KBM-7 (cell line): ENCODE measurements at places on chromosomes 7 and 10.
A peak's percentile ranks its signal among the peaks of the same experiment; 100 is the strongest.

DNA sequence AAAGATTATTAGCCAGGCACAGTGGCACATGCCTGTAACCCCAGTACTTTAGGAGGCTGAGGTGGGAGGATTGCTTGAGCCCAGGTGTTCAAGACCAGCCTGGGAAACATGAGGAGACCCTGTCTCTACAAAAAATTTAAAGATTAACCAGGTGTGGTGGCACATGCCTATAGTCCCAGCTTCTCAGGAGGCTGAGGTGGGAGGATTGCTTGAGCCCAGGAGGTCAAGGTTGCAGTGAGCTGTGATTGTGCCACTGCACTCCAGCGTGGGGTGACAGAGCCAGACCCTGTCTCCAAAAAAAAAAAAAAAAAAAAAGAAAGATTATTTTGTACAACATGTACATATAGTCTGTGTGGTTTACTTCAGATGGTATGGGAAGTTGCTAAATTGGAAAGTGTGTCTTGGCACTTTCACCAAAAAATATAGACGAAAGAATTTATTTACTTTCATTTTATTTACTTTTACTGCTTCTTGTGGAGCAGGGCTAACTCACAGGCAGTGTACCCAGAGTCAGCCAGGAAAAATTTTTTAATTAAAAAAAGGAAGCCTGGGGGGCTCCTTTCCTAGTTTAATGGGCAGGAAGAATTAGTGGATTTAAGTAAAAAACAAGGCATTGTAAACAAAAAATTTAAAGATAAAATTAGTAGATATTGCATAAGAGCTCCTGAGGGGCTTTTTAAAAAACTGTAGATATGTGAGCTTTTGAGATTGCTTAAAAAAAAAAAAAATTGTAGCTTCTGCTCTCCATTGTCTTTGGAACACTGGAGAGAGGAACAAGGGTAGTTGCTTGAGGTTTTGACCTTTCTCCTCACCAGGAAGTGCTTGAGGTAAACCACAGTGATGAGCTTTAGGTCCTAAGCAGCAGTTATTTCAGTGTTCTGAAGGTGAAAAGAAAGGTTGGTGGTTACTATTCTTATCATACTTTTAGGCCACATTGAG lies 44.6 kb upstream of the VDAC2 start:
- DNase-seq: peak; percentile 76

DNA sequence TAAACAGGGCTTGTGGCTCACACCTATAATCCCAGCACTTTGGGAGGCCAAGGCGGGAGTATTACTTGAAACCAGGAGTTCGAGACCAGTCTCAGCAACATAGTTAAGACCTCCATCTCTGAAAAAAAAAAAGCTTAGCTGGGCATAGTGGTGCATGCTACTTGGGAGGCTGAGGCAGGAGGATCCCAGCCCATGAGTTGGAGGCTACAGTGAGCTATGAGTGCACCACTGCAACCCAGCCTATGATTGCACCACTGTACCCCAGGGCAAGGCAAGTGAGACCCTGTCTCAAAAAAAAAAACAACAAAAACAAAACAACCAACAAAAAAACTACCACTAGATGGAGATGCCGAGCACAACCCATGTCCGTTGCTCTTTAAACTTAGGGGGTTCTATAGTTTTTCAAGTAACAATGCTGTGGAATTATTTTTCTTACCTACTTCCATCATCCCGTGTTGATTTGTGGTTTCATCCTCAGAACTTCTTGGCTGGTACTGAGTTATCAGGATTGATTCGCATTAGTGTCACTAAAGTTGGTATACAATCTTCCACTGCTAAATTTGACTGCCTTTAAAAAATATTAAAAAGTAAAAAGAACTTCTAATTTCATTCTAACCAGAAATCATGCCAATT lies 12.2 kb upstream of the REPIN1 start:
- DNase-seq: peak; percentile 68

GRCh38 chr10:110434489-110435096 lies 63.1 kb upstream of the DUSP5 start:
- DNase-seq: no peak

GRCh38 chr7:87213811-87214210 lies 5.7 kb downstream of the TMEM243 start:
- no peak for DNase-seq

- DNase-seq: no peak
Measured at GRCh38 chr7:47875998-47876744, 72.1 kb downstream of the PKD1L1 start.

DNA sequence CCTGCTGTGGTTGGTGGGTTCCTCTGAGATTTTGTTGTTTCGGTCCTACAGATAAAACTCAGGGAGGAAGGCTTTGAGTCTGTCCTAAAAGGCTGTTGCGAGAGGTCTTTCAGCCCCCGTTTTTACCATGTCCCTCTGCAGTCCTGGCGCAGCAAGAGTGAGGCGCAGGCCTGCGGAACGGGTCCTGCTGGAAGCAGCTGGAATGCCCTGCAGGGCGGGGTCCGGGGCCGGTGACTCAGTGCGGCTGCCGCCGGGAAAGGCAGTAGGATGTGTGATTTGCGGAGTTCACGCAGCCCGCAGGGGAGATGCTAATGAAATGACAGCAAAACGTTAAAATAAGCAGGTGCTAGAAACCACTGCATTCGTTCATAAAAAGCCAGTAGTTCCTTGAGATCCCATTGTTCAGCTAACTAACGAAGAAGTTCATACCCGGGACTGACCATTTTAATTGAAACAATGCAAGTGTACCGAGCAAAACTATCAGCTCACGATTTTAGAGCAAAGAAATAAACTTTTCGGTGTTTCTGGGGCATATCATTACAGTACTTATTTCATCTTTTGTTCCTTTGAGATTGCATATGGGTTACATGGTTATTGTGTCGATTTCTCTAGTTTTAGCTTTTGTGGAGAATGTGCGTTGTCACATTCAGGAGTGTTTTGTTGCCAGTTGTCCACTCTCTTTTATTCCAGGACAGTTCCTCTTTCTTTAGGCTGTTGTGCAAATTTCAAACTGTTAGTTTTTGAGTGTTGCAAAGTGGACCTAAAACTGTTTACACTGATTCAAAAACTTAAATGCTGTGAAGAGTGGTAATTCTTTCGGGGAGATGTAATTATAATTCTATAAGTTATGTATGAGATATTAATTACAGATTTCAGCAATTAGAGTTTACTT lies 783 bp downstream of the ANLN start:
- peak; percentile 76 for DNase-seq

- no peak for DNase-seq
Measured at GRCh38 chr7:67423065-67423464, 426.4 kb downstream of the TYW1 start.

DNA sequence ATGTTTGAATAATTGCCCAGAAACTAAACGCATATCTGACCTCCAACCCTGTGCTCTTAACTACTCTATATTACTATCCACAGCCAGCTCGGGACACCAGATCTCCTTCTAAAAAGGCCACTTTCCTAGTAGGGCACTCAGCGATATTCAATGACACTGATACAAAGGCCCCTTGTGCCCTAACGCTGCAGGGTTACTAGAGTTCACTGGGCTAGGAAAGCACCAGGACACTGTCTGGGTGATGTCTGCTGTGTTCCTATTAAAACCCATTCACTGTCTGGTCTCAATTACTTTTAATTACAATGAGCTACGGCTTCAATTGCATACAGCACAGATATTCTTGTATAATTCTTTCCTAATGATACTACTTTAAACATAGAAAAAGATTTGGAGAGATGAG lies 91.7 kb downstream of the SORCS1 start:
- no peak for DNase-seq

- DNase-seq: no peak
Measured at GRCh38 chr7:21923658-21924057, 22.0 kb downstream of the CDCA7L start.

DNA sequence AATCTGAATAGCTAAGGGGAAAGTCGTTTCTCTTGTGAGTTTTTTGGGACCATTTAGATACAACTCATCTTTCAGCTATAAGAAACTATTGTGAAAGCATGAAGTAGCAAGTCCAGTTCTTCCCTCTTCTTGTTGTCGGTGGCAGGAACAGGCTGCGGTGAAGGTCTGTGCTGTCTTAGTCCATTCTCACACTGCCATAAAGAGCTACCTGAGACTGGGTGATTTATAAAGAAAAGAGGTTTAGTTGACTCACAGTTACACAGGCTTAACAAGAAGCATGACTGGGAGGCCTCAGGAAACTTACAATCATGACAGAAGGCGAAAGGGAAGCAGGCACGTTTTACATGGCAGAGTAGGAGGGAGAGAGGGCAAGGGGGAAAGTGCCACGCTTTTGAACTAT lies 261.8 kb downstream of the GATA3 start:
- DNase-seq: no peak

DNA sequence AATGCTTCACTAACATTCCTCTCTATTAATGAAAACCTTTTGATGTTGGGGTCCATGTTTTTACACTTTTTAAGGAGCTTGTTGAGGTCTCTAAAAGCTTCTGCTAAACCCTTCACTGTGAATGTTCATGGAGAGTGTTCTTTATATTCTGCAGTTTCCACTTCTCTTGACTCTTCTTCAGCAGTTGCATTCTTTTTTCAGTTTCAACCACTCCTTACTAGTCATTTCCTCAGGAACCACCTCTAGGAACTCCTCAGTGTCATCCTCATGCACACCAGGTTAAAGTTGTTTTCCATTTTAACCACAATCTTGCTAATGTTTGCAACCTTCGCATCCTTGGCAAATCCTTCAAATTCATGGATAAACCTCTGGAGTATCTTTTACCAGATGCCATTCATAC lies 821.6 kb downstream of the ANKRD7 start:
- no peak for DNase-seq

- no peak for DNase-seq
Measured at GRCh38 chr7:87310790-87311419, 34.6 kb upstream of the CROT start.

- no peak for DNase-seq
Measured at GRCh38 chr7:35465791-35466336, 212.0 kb upstream of the TBX20 start.

- DNase-seq: no peak
Measured at GRCh38 chr10:63478564-63478963, 12.8 kb upstream of the JMJD1C start.

GRCh38 chr10:60375293-60376004 lies 14.2 kb downstream of the ANK3 start:
- DNase-seq: no peak

DNA sequence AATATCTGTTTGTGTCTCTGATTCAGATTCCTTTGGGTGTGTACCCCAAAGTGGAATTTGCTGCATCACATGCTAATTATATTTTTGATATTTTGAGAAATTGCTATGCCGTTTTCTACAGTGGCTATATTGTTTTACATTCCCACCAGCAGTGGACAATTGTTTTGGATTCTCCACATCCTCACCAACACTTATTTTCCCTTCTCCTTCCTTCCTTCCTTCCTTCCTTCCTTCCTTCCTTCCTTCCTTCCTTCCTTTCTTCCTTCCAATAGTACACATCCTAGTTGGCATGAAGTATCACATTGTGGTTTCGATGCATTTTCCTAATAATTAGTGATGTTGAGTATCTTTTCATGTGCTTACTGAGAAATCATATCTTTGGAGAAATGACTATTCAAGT lies 535.5 kb downstream of the SH2D4B start:
- DNase-seq: no peak
